ENCODE measurements at places on chromosomes 12 and 14. TPM values are rescaled to one million over a fixed set of nuclear protein-coding genes. Genes with fewer than 3 reads are reported as not detected.

- no peak for DNase-seq
Observed at GRCh38 chr12:70227911-70228310, 15.3 kb upstream of the CNOT2 start.

Gene CLEC1B
- total RNA-seq = not detected

- no peak for DNase-seq
Observed at GRCh38 chr14:93949511-93950075, 22.4 kb downstream of the FAM181A start.

Gene SRRM4
- not detected for total RNA-seq

GRCh38 chr14:75835156-75835725 lies 146.6 kb downstream of the TGFB3 start:
- no peak for DNase-seq

Gene C12orf60
- total RNA-seq = 2.2 TPM

Data from activated T-helper 2 cell treated with anti-CD3 and anti-CD28 coated beads, Interferon-gamma antibody, Interleukin-2, Interleukin-4, amounts not matched to agents 10 μg/mL and 5 μg/mL and 100 μg/mL, durations not matched to agents 14 hours and 24 hours and 36 hours (primary cell).